A549 treated with RU486 at 1 μM for 4 hours (cell line): ENCODE measurements at places on chromosomes 11 and 22. TPM values are rescaled to one million over a fixed set of nuclear protein-coding genes. Genes with fewer than 3 reads are reported as not detected.

The RFPL3 gene
- total RNA-seq, result not detected in 5 replicates

The CNGA4 gene
- 0.07 to 0.19 TPM (median 0.09 TPM) in 3 of 5 replicates, not detected in the others for total RNA-seq

The CDC42BPG gene
- total RNA-seq, result 0.95 to 1.9 TPM (median 1.5 TPM) in 5 replicates

The CCDC116 gene
- total RNA-seq, result 0.06 to 0.12 TPM (median 0.10 TPM) in 3 of 5 replicates, not detected in the others

The GRK3 gene
- 3.1 to 3.7 TPM (median 3.5 TPM) in 5 replicates for total RNA-seq
